ENCODE measurements at places on chromosomes 5 and 9.

DNA sequence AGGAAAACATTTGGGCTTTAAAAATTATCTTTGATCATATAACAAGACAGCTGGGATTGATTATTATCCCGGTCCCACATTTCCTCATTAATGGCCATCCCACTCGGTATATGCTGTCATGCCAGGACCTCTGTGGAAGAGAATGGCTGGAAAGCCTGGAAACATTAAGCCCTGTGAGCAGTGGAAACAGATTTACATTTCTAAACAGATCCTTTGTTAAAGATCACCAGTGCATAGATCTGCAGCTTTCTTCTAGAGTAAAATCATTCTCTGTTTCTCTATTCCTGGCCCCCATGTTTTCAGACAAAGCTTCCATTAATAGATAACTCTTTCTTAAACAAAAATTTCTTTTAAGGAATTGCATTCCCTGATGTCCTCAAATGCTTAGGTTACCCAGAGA is 152.2 kb downstream of the CAVIN4 start:
- no peak for DNase-seq

- DNase-seq: no peak
Measured at GRCh38 chr5:69451941-69452647, 37.2 kb downstream of the MARVELD2 start.

DNA sequence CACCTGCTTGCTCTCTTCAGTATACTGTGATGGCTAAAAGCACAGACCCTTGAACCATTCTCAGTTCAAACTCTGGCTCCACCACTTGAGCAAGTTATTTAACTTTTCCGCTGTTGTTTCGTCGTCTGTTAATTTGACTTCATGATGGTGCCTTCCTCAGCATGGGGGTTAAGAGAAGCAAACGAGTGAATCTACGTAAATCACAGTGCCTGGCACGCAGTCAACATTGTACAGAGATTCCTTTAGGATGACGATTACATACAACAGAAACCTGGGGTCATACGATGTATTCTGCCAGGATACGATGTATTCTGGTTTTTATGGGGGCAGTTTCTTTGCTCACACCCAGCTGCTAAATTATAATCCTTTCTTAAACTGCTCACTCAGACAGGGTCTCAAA is 515.6 kb downstream of the CCDC171 start:
- no peak for DNase-seq

- no peak for DNase-seq
Measured at GRCh38 chr9:95494022-95494415, 22.8 kb downstream of the PTCH1 start.

All from suppressor macrophage treated with lipopolysaccharide for 1 hour (primary cell).